Small intestine (tissue), 16 donors: ENCODE measurements at places on chromosomes 12 and 14.

DNA sequence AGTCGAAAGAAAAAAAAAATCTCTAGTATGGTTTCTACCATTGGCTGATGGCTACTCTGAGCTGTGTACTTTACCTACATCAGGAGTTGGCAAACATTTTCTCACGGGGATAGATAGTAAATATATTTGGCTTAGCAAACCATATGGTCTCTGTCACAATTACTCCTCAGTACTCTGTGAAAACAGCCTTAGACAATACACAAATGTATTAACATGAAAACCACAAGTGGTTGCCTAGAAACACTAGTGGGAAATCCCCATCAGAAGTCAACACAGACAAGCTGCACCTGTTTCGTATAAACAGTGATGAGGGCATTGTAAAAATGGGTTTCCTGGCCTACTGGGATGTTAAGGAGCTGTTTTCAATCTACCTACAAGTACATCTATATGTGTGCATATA, 84.6 kb upstream of the NAV3 start:
- peak; percentile 28 for DNase-seq

- DNase-seq, result no peak
Measured at GRCh38 chr12:60059180-60059579, 463.4 kb downstream of the SLC16A7 start.

DNA sequence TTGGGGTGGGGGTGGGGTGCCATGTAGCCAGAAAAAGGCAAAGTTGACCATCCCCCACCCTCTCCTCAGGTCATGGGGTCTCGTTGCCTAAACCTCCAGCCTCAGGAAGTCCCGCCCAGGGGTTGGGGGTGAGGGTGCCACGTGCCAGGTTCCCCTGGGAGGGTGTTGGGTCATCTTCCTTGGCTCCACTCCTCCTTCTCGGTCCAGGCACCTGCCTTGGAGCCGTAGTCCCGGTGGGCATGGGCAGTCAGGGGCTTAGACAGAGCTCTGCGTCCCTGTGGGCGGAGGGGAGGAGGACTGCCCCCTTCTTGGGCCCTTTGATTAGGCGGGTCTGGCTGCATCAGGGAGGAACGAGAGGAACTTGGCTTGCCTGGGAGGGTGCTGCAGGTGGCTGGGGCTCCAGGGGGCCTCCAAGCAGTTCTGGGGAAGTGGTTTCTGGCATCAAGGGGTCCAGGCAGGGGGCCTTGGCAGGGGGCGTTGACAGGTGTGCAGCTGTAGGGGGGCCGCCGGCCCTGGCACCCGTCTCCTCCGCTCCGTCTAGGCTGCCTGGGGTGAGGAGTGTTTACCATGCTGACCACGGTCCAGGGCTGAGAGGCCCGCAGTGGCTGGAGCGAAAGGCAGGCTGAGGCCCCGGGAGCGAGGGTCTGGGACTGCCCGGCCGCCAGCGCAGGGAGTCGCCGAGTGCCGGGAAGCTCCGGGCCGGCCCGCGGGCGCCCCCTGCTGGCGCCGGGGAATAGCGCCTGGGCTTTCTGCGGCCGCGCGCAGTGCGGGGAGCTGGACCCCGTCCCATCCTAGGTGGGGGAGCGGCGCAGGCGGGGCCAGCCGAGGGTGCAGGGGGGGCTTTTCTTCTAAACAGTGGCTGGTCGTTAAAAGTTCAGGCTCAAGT, 7.9 kb downstream of the SETD1B start:
- DNase-seq, result peak; percentile 83

GRCh38 chr12:108865169-108865568, 7.8 kb upstream of the SSH1 start:
- DNase-seq, result no peak

- no peak for DNase-seq
Measured at GRCh38 chr14:59585891-59586554, 9.4 kb upstream of the CCDC175 start.

DNA sequence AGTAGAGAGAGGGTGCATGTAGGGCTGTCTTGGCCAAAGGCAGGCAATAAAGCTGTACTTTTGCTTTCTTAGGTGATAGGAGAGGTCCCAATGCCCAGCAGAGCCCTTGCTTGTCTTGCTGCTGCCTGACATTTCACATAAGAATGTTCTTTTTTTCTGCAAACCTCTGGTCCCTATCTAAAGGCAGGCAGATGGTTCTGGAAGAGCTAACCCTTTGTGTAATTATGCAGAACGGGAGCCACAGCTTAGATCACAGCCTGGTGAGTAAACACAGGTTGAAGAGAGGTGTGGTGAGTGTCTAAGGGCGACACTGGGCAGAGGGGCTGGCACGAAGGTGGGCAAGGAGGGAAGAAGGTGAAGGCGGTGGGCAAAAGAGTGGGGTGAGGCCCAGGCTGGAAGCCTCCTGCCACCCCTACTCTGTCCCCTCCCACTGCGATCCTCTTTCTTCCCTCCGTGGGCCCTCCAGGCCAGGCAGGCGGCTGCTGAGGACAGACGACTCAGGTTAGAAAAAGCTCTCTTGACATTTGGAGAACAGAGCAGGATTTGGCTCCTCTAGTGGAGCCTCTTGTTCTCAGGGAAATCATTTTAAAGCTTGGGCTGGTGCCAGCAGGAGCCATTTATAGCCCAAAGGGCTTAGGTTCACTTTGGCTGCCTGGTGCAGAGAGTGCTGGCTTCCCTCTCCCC, 42.8 kb downstream of the PRMT8 start:
- peak; percentile 11 for DNase-seq

DNA sequence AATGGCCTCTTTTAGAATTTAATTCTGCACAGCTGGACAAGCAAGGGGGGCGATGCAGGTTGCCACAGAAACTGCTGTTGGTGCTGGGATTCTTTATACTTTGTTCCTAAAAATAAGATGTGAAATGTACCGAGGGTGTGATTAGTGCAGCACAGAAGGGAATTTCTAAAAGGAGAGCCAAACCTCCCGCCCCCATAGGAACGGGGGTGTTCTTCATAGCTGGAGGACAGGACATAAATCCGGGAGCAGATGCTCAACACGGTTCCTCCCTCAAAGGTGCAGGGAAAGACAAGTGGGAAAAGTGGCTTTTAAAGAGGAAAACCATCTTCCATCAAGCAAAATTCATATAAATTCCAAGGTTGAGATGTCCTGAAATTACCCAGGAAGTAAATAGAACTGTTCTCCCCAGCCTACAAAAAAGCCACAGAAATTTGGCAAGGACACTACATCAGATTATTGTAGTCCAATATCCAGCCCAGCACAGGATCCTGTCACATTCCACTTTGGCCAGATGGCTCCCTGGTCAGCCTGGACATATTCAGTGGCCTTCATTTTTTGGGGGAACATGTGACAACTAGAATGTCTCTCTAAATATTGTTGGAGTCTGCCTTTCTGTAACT, 51.4 kb upstream of the TMX1 start:
- DNase-seq, result no peak

DNA sequence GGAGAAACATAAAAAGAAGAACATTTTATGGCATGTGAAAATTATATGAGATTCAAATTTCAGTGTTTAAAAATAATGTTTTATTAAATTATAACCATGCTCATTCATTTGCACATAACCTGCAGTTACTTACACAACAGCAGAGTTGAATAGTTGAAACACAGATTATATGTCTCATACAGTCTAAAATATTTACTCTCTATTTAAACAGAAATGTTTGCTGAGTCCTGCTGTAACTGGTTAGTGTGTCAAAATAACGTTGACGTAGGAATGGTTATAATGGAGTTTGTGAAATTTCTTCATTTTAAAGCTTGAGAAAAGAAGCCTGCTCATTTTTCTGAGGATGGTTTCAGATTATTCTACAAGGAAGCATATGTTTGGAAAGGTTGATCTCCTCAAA, 196.5 kb upstream of the GARIN2 start:
- no peak for DNase-seq

GRCh38 chr12:121712461-121713256, at the start of gene TMEM120B:
TSS of gene TMEM120B (plus strand) at chr12:121712752. CDS start at chr12:121712896, 144 bp downstream.
- DNase-seq, result peak; percentile 93

DNA sequence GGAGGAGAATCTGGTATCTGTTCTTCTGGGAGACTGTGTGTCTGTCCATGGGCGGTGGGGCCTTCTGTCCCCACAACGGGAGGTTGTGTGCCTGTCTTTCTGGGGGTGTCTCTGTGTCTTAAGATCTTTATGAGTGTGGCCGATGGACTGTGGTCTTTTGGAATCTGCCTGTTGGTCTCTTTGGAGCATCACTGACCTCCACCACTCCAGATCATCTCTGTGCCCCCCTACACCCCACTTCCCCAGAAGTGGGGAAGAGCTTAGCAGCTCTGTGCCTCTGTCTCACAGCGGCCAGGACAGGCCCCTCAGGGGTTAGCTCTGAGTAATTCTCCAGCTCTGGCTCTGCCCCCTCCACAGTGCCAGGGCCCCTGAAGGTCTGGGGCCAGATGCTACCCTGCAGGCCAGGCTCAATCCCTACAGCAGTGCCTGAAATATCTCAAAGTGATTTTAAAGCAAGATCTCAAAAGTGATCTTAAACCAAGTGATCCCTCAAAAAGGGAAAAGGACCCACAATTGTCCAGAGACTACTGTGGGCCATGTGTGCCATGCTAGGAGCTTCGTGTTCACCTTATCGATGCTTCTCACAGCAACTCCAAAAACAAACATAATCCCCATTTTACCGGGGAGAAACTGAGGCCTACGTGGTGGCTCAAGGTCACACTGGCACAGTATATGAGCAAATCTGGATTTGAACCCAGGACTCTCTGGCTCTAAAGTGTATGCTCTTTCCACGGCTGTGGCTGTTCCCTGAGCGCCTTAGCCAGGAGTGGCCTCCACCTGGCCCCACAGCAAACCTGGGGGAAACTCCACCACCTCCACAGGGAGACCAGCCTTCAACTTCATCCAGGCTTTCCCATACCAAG, 26.0 kb upstream of the KRT78 start:
- no peak for DNase-seq

- no peak for DNase-seq
Measured at GRCh38 chr12:78189656-78190055, 359.0 kb downstream of the NAV3 start.

GRCh38 chr12:56632701-56633467, 2.8 kb upstream of the BAZ2A start:
- DNase-seq, result no peak

GRCh38 chr12:79366374-79366773, 324.4 kb downstream of the PAWR start:
- DNase-seq, result no peak

- no peak for DNase-seq
Measured at GRCh38 chr14:72754949-72755348, 139.0 kb downstream of the DPF3 start.
